A549 treated with Mapracorat at 1 μM for 4 hours (cell line): ENCODE measurements at places on chromosomes 12 and 14. TPM values are rescaled to one million over a fixed set of nuclear protein-coding genes. Genes with fewer than 3 reads are reported as not detected.

C1S gene
- 38.3 to 56.5 TPM (median 44.5 TPM) in 5 replicates for total RNA-seq

APOF gene
- not detected in 5 replicates for total RNA-seq

OR6C4 gene
- not detected in 5 replicates for total RNA-seq

KRT79 gene
- total RNA-seq: 0.08 to 0.10 TPM in 2 of 5 replicates, not detected in the others

SAV1 gene
- 25.6 to 32.1 TPM (median 28.6 TPM) in 5 replicates for total RNA-seq

C14orf180 gene
- total RNA-seq: not detected in 5 replicates

BDKRB1 gene
- total RNA-seq: 0.30 to 0.68 TPM (median 0.47 TPM) in 5 replicates

CISTR gene
- total RNA-seq: not detected in 5 replicates

EMP1 gene
- 177 to 248 TPM (median 229 TPM) in 5 replicates for total RNA-seq

BCL2L2 gene
- total RNA-seq: 15.9 to 20.7 TPM (median 19.0 TPM) in 5 replicates

CCND2 gene
- total RNA-seq: 0.12 TPM in 1 of 5 replicates, not detected in the others
